ENCODE measurements at places on chromosomes 2 and 18.
A peak's percentile ranks its signal among the peaks of the same experiment; 100 is the strongest.

GRCh38 chr18:10588975-10589374, 63.1 kb downstream of the NAPG start:
- DNase-seq = no peak

DNA sequence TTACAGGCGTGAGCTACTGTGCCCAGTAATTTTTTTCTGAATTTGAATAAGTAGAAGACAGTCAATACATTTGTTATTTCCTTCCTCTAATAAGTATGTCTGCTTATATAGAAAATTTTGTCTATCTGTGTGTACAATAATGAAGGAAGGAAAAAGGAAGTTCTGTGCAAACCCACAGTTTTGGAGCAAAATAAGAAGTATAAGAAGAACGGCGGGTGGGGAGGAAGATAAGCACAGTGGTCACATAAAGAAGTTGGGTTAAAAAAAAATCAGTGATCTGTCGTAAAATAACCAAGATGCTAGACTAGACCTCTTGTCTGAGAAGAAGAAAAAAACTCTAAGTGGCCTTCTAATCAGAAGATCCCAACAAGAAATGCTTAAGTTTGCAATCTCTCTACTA, 20.2 kb downstream of the MGAT4A start:
- DNase-seq = no peak

DNA sequence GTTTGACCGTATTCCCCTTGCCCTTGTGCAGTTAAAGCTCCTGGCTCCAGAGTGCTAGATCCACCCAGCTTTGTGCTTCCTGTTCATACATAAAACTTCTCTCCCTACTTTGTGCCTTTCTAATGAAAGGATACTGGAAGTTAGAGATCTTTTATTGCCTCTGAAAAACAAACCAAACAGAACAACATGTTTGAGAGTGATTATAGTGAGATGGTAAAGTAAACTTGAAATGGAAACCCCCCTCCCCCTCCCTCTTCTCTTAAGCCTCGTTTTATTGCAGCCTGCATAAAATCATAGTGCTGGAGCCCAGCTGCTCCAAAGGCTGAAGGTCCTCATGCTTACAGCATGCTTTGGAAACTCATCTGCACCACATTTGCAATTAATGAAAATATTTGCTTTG, 125.1 kb downstream of the TANC1 start:
- DNase-seq = no peak

DNA sequence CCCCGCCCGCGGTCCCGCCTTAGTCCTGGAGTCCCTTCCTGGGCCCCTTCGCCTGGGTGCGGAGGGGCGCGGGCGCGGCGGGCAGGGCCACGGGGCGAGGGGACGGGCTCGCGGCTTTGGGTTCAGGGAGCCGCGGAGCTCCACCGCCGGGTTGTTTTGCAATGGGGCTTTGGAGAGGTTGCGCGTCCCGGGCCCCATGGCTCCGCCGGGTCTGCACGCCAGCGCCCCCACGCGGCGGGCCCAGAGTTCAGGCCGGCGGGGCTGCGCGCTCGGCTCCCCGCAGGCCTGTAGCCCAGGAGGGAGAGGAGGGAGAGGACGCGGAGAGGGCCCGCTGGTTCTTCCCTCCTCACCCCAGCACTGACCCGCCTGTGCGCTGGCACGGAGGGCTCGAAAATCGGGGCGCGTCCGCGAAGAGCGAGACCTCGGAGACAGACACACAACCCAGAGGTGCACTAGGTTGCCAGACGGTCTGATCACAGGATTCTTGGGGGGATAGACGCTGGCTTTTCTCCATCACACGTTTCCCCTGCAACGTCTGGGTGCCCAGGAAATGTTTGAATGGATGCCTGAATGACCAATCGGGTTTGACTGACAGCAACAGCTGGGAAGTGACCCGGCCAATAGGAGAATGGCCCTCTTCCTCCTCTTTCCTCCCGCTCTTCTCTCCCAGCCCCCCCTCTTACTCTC, 4.9 kb upstream of the SIX2 start:
- peak; percentile 53 for DNase-seq

GRCh38 chr2:219131327-219131726, 29.3 kb downstream of the NHEJ1 start:
- DNase-seq = no peak

DNA sequence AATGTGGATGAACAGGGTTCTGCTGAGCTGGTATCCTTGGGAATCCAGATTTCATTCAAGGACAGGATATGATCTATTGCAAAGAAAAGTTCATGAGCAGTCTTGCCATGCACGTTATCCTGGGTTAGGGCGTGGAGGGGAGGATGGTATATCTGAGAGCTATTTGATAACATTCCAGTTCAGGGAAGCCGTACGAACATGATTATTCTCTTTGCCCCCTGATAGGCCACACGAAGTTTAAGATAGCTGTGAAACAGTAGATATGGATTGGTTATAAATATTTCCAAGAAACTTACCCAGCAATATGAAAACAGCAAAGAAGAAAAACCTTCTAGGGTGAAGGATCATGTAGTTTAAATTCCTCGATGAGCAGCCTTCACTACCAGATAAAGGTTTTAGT, 171.9 kb downstream of the LTBP1 start:
- DNase-seq = no peak

DNA sequence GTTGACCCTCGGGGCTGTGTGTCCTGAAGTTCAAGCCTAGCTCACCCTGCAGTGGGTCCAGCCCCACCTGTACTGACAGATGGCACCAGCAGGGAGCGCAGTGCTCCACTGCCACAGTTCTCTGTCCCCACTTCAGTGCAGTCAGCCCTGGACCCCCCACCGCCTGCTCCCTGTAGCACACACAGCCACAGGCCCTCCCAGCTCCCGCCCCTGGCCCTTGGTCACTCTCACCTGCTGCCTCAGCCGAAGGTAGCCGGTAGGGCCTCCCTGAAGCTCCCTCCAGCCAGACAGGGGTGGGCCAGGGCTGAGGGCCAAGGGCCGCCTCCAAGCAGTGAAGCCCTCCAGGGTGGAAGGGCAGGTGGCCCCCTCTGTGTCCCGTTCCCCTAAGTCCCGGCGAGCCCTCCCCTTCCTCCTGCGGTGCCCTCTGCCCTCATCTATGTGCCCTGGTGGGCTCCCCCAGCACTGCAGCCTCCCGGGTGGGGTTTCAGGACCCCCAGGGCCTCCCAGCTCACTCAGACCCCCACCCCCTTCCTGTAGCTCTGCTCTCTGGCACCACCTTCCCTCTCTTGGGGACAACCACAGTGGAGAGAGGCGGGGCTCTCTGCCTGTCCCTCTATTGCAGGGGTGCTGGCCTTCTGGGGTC, 10.8 kb upstream of the ALPP start:
- no peak for DNase-seq

DNA sequence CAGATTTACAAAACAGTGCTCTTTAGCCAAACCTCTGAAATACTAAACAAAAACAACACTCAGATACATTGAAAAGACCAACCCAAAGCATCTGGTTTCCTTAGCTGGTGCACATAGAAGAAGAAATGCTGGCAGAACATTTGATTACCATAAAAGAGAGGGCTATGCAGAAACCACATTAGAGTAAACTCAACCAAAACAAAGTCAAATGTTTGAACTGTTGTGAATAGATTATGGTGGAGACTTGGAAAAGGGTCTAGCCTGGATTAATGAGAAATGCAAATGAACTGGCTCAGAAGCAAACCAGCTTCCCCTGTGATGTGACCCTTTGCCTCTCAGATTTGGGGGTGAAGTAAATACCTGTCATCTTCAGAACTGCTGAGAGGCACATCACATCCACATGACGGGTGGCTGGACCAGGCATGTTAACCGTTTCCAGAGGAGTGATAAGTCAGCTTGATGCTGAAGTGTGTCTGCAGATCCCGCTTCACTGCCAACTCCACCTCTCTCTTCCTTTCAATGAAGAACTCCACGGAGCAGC, 153.0 kb downstream of the NRP2 start:
- no peak for DNase-seq

- DNase-seq = no peak
Measured at GRCh38 chr2:10000541-10000940, 42.8 kb upstream of the KLF11 start.

DNA sequence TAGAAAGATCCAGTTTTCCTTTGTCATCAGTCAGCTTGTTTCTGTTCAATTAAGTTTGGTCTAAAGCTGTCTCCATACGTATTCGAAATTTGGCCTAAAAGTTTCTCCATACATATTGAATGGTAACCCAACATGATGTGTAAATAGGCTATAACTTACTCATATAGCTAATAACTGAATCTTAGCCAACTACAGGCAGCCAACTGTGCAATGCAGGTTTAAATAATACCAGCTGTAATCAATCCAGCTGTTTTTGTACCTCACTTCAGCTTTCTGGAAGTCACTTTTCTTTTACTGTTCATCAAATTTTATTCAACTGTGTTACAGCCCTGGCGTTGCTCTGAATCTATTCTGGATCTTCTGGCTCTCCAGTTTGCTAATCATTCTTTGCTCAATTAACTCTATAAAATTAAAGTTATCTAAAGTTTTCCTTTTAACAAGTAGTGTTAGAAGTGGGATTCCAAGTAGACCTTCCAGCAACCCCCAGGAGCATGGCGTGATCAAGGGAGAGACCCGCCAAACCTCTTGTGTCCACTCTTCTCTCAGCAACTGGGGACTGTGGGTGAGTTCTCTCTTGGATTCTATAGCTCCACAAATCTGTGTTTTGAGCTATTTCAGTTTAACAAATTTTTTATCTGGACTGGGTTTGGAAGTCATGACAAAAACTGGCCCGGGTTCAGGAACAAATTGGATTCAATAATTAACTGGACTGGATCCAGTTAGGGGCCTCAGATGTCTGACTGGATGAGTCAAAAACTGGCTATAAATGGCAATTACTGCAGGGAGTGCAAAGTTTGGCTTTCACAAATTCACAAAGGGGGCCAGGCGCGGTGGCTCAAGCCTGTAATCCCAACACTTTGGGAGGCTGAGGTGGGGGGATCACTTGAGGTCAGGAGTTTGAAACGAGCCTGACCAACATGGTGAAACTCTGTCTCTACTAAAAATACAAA, 329.7 kb upstream of the ST6GAL2 start:
- no peak for DNase-seq

DNA sequence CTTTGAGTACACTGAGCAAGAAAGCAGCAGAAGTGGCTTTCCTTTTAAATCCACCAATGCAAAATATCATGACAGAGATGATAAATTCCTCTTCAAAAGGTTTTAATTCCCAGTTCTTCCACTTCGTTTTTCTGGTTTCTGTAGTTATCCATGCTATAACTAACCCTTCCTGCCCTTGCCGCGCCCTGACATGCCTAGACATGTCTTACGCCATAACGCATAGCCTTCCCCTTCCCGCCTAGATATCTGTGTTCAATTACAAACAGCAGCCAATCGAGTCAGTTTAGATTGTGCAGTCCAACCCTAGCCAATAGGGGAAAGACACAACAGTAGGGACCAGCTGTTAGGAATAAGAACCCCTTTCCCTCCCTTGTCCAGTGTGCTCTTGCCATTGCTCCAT, 16.1 kb downstream of the PRPF40A start:
- DNase-seq = no peak

Data from body of pancreas (tissue), 4 donors.